Progenitor cell of endocrine pancreas (in vitro differentiated cells): ENCODE measurements at places on chromosomes 13 and 19. TPM values are rescaled to one million over a fixed set of nuclear protein-coding genes. Genes with fewer than 3 reads are reported as not detected.

- DNase-seq: no peak
Observed at GRCh38 chr13:98848746-98849145, 96.3 kb upstream of the SLC15A1 start.

The ACP5 gene
- total RNA-seq: 1.6 and 2.7 TPM in 2 replicates

The ERICH6B gene
- not detected in 2 replicates for total RNA-seq

DNA sequence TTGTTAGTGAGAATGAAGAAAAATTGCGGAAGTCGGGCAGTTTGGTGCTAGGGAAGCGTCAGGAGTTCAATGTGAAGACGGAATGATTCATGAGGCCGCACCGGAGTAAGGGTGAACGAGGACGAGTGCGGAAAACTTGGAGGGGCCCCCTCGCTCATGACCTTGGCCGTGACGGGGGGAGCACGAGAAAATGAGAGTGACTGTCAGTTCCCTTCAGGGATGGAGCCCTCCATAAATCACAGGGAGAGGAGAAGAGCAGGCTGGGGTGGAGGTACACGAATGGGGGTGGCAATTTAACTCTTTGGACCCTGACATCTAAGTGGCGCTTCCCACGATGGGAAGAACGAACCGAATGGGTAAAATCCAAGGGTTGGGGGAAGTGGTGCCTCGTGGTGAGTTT, 486.4 kb downstream of the TSHZ3 start:
- DNase-seq: no peak

DNA sequence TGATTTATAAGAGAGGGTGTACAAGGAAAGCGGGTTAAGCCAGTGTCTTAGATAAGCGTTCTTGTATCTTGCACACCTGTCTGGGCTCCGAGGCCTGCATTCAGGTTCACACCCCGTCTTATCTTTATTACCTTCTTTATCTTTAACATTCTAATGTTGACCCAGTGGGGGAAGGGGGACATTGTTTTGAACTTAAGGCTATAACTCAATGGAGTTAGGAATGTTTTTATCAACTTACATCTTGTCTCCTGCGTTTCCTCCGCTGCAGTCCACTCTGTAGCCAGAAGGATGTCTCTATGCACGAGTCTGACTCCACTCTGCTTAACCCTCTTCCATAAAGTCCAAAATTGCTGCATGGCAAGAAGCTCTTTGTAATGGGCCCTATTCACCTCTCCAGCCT, 71.2 kb downstream of the FGF9 start:
- DNase-seq: no peak

The TPTE2 gene
- not detected in 2 replicates for total RNA-seq
